Esophagus muscularis mucosa (tissue), 4 donors: ENCODE measurements at places on chromosomes 2 and 18.
A peak's percentile ranks its signal among the peaks of the same experiment; 100 is the strongest.

- DNase-seq = no peak
Measured at GRCh38 chr2:47309472-47309951, 93.4 kb upstream of the MSH2 start.

DNA sequence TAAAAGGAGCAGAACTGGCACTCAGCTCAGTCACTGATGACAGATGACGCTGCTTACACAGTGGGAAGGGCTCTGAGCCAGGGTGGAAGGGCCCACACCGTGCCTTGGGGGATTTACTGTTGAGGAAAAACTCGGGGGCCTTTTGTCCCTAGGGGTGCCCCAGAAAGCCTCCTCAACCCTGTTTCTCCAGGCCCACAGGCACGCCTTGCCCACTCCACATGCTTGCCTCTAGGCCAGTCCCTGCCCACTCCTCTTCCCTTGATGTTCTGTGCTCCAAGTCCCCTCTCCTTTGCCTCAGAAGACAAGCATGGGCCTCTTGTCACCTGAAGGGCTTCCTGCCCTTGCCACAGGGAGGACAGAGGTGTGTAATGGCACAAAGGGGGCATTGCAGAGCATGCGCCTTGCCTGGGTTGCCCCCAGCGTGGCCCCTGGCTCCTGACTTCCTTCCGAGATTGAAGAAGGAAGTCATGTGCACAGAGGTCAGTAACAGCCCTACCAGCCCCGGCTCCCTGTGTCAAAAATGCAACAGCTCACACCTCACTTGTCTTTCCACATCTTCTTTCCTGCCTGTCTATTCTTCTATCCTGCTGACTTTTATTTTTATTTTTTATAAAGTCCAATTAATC is 65.1 kb downstream of the LIPG start:
- no peak for DNase-seq

DNA sequence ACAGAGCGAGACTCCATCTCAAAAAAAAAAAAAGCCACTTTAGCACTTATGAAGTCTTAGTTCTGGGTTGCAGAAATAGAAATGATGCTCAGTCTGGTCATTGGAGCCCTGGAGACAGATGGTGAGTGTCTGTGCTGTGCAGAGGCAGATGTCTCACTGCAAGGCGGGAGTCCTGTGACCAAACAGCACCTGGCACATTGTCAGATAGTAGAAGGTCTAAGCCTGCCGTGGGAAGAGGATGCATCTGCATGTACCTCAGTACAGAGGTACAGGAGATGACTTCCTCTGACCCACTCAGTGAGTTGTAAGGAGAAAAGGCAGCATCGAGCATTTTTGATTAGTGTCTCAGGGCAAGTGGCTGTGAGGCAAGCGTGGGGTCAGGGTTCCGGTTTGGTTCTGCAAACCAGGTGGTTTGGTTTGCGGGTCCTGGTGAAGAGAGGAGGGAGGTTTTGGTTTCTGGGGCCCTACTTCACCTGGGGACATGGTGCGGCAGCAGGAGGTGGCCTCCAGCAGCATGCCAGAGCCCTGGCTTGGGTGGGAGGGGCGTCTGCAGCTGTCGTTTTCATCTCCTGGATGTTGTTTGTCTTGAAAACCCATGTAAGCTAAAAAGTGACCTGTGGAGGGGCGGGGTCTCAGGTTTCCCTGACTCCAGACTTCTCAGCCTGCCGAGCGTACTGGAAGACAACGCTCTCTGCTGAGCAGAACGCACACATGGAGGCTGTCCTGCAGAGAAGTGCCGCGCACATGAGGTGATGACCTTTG is 3.8 kb downstream of the RBFA start:
- no peak for DNase-seq

GRCh38 chr2:54524226-54524991 is 68.3 kb downstream of the SPTBN1 start:
- DNase-seq = no peak

- DNase-seq = no peak
Measured at GRCh38 chr2:203802342-203803052, 65.1 kb upstream of the CTLA4 start.

DNA sequence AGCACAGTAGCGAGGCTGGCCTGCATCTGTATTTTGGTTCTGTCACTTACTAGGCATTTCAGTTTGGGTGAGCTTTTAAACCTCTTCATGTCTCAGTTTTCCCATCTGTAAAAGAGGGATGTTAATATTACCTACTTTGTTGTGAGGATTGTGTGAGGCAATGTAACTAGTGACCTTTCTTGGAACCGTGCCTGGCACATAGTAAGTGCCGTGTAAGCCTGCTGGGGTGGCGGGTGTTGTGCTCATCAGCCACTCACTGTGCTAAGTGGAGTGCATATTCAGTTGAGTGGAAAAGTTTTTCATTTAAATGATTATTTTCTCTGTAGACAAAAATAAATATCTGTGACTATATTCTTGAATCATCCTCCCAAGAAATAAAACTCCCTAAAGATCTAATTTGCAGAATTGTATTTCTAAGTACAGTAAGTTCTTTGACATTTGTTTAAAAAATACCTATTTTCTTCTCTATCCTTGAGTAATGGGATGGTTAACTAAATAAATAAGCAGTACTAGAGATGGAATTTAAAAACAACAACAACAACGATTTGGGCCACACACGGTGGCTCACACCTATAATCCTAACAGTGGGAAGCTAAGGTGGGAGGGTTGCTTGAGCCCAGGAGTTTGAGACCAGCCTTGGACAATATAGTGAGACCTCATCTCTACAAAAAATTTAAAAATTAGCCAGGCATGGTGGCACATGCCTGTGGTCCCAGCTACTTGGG is 56.7 kb downstream of the MALT1 start:
- DNase-seq = no peak

DNA sequence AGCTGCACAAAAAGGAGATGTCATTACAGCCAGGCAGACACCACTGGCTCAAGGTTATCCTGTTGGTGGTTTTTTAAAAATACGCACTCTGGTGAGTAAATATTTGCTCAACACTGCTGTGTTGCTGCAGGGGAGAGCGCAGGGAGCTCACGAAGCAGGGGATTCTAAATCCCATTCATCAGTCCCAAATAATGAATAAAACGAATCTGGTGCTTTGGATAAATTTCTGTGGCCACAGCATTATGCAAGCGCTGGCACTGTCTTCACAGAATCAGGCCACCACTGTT is 256.2 kb downstream of the HDAC4 start:
- no peak for DNase-seq

DNA sequence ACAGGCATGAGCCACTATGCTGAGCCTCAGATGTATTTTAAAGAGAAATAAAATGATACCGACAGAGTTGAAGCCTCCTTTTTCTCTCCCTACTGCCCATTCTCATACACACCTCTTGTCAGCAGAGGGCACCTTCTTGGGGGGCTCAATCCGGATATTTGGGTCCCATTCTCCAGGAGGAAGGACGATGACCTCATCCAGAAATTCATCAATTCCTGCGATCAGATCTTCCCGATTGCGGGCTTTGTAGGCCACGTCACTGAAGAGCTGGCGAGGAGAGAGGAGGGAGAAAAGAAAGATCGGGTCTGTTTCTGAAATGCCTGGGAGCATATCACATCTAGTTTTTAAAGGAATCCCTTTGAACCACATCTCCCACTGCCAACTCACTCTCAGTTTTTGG is 54.4 kb downstream of the MTHFD2 start:
- DNase-seq = no peak

DNA sequence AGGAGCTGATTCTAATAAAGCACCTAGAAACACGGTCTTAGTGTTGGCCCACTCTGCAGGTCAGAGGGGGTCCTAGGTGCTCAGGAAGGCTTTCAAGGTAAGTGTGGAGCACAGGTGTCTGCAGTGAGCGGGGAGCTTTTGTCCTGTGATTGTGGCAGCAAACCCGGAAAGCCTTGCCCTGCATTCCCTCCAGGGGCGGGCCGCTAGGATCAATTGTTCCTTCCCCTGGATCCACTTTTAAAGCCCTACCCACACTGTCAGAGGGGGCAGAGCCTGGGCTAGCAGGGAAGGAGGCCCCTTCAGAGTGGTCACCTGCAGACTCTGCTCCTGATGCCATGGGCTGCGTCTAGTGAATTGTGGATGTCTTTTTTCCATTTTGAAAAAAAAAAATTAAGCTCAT is 176.0 kb downstream of the CTIF start:
- DNase-seq = no peak

- DNase-seq = no peak
Measured at GRCh38 chr2:192267484-192267883, 72.8 kb upstream of the TMEFF2 start.

- no peak for DNase-seq
Measured at GRCh38 chr2:39300044-39300978, 56.5 kb upstream of the CDKL4 start.

- no peak for DNase-seq
Measured at GRCh38 chr2:160278101-160278878, 78.2 kb upstream of the ITGB6 start.

- no peak for DNase-seq
Measured at GRCh38 chr2:195498176-195498575, 158.8 kb upstream of the SLC39A10 start.

DNA sequence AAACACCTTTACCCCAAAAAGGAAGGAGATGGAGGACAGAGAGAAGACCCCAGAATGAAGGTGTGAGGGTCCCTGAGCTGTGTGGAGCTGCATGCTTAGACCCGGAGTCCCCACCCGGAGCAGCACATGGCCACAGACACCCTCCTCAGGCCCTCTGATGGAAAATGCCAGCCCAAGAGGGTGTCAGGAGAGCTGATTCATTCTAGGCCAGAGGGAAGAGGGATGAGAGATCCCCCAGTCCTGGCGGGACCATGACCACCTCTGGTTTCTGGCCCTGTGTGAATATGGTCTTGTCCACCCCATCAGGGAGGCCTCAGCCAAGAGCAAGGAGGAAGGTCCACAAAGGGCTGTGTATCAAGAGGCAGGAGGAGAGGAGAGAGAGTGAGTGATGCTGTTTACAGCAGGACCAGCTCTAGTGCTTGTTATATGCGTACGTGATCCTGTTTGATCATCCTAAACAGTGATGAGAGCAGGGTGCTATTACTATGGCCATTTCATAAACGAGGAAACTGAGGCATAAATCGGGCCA is 186.6 kb upstream of the HAAO start:
- no peak for DNase-seq

GRCh38 chr2:3522961-3523421 is 3.7 kb upstream of the ADI1 start:
- no peak for DNase-seq

DNA sequence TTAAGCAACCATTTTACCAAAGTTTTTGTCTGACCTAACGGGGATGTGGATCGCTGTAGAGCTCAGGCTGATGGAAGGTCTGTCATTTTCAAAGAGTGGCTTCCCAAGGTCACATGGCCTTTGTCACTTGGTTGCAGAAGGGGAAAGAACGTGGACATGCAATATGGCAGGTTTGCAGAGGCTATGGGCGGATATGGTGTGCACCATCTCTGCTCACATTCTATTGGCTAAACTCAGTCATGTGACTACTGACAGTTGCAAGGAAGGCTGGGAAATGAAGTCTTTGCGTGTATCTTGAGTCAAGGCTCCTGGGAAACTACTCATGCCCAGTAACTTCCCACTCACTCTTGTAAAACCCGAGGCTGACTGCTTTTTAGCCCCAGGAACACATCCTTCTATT is 96.8 kb downstream of the ST6GAL2 start:
- DNase-seq = peak; percentile 21

- DNase-seq = no peak
Measured at GRCh38 chr2:68387408-68388350, 22.6 kb downstream of the PLEK start.

GRCh38 chr2:173791502-173791901 is 173.7 kb downstream of the SP3 start:
- DNase-seq = peak; percentile 66

- DNase-seq = peak; percentile 78
Measured at GRCh38 chr2:152573168-152573567, 144.1 kb downstream of the PRPF40A start.

GRCh38 chr2:176412136-176412535 is 142.9 kb downstream of the MTX2 start:
- no peak for DNase-seq

- DNase-seq = no peak
Measured at GRCh38 chr2:98663511-98664090, 55.2 kb downstream of the UNC50 start.

GRCh38 chr2:28621172-28622100 is 125.6 kb downstream of the PLB1 start:
- DNase-seq = peak; percentile 97

DNA sequence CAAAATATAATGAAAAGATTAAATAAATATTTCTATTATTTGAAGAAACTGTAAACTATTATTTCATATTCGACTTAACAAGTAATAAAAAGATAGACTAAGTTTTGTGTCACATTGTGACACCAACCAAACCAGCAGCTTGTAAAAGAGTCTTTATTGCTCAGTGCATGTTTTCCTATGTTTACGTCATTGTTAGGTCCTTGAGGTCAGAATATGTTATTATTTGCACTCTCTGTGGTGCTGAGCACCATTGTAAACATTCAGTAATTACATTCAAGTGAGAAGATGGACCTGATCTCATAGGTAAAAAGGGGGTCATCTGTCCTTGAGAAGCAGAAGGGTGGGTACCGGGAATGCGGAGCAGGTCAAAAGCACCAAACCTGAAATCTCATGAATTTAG is 1999.1 kb upstream of the CELF4 start:
- no peak for DNase-seq

GRCh38 chr2:221731432-221732145 is 159.5 kb upstream of the EPHA4 start:
- DNase-seq = no peak

DNA sequence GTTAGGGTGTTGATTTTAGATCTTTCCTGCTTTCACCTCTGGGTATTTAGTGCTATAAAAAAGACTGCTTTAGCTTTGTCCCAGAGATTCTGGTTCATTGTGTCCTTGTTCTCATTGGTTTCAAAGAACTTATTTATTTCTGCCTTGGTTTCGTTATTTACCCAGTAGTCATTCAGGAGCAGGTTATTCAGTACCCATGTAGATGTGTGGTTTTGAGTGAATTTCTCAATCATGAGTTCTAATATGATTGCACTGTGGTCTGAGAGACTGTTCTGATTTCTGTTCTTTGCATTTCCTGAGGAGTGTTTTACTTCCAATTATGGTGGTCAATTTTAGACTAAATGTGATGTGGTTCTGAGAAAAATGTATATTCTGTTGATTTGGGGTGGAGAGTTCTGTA is 167.1 kb upstream of the KYNU start:
- DNase-seq = no peak

GRCh38 chr18:28820353-28820752 is 643.4 kb upstream of the CDH2 start:
- no peak for DNase-seq

- no peak for DNase-seq
Measured at GRCh38 chr2:725468-725867, 48.3 kb upstream of the TMEM18 start.

DNA sequence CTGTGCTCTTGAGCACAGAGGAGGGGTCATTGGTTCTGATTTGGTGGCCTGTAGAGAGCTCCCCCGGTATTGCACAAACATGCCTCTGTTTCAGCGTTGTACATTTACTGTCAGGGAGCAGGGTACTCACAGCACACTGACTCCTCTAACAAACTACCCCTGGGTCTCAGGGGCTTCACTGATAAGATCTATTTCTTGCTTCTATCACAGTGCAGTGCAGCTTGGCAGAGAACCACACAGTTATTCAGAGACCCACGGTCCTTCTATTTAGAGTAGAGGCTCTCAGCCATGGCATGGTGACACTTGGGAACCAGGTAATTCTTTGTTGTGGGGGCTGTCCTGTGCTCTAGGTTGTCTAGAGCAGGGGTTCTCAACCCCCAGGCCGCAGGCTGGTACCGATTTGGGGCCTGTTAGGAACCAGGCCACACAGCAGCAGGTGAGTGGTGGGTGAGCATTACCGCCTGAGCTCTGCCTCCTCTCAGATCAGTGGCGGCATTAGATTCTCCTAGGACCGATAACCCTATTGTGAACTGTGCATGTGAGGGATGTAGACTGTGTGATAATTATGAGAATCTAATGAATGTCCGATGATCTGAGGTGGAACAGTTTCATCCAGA is 133.4 kb upstream of the MYCN start:
- no peak for DNase-seq
